ENCODE measurements at places on chromosomes 13 and 19.

DNA sequence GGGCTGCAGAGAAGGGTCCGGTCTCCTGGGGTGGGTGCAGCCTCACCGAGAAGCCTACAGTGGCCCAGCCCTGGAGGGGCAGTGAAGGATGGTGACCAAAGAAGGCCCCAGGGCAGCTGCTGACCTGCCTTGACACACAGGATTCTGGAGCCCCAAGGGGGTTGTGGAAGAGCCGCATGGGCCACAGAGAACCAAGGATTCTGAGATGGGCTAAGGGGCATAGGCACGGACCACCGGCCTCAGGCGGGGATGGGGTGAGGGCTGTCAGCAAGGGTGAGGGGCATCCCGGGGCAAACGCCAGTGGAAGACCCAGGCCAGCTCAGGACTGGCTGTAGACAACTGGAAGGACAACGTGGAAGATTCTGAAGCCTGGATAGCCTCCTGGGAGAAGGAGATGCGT, 151.6 kb downstream of the TEX29 start:
- DNase-seq = no peak

- no peak for DNase-seq
Measured at GRCh38 chr13:77810878-77811277, 107.8 kb downstream of the EDNRB start.

DNA sequence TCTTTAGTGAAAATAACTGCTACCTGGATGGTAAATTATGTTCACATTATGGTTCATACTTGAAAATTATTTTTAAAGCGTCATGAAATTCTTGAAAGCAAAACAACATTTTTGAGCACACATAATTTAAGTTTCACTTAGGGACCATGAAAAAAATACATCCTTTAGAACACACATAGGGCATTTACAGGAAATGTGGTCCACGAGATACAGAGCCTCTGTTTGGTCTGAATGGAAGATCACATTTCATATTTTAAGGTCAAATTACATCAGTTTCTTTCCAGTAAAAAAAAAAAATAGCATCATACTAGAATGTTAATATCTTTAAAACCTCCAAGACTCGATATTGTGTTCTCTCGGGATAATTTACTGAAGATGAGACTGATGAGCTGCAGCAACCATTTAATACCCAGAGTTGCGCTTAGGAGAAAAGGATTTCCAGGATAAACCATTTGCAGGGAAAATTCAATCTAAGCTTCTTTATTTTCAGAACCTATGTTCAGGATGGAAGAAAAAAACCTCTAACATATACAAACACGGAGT, 720.7 kb downstream of the DIAPH3 start:
- DNase-seq = no peak

GRCh38 chr13:38216181-38216580, 133.5 kb upstream of the UFM1 start:
- no peak for DNase-seq

DNA sequence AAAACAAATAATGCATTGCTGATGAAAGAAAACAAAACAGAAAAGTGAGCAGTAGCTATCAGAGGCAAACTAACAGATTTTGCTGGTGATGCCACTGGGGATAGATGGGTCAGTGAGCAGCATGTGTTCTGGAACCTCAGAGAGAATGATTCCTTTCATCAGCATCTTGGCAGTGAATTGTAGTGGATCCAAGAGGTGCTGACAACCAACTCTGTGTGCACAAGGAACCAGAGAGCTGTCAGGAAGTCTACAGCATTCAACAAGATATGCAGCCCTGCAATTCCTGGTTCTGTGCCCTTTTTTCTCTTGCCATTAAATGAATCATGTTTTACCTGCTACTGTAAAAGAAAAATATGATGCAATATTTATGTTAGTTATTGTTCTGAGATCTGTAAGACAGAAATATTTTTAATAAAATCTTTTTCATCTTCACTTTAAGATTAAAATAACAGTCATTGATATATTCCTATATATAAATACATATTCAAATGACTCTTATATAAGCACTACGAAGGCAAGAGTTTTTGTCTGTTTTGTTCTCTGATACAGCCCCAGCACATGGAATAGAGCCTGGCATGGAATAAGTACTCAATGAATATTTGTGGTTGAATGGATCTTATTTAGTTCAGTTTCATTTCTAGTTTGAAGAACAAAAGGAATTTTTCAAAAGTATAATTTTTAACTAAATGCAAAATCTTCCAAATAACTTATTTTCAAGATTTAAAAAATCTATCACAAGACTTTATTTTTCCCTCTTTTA, 80.8 kb downstream of the FREM2 start:
- DNase-seq = no peak

GRCh38 chr19:54209058-54209810, 8.6 kb downstream of the RPS9 start:
- no peak for DNase-seq

GRCh38 chr13:38386421-38386820, 36.8 kb downstream of the UFM1 start:
- DNase-seq = no peak

DNA sequence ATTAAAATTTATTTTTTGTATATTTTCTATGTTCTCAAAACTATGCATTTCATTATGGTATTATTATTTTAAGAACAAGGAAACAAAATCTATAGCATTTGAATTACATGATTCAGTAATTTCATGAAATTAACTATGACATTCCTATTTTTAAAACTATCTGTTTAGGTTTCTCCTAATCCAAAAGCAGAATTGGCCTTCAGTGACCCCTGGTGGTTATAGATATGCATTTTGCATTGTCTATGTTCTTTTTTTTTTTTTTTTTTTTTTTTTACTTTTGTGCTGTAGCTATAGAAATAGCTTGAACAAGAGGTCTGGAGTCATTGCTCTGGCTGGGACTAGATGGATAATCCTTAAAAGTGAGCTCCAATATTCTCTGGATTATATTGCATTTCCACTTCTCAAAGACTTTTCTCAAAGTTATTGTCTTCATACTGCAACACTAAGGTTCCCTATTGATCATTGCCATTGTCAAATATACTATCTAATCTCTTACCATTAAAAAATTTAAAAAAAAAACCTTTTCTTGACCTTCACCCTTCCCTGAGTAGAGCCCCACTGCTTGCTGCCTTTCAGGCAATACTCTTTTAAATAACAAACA, 15.9 kb upstream of the DNAJC3 start:
- DNase-seq = no peak

DNA sequence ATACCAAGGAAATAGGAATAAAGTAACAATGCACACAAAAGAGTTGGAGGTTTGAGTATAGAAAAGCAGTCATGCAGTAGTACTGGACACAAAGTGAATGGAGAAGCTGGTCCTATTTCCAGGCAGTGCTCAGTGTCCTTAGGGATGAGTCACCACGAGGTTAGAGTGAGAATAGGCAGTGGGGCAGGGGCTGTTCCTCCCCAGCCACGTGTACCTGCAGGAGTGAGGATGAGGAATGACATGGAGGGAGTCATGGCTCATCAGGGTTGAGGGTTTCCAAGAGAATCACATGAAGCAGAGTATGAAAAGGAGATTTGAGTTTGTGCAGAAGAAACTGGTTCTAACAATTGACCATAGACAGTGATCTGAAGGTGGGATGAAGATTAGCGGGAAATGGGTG, 74.8 kb upstream of the ZNF835 start:
- DNase-seq = no peak

DNA sequence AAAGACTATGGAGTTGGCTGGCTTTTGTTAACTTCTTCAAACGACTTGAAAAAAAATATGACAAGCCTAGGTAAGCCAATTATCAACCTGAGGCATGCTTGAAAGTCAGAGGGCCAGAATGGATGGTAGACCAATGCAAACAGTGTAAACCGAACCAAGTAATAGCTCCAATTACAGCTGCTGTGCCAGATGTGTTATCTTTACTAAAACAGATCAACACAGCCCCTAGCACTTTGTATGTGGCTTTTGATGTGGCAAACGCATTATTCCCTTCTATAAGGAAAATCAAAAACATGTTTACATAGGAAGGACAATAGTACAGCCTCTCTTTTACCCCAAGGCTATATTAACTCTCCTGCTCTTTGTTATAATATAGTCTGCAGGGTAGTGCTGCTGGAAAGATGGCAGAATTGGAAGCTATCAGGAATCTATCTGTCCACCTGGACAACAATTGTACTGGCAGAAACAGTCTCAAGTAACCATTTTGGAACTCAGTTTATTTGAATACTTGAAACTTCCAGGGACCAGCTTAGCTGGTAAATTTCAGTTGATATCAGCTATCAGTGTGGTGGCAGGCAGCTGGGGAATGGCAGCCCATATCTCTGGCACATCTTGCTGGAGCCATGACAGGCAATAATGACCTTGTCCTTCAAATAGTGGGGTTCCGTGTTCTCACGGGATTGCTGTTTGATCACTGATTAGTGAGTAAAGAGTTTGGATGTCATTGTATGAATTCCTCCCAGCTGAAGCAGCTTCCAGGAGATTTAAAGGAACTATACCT, 144.4 kb upstream of the WASF3 start:
- DNase-seq = no peak

DNA sequence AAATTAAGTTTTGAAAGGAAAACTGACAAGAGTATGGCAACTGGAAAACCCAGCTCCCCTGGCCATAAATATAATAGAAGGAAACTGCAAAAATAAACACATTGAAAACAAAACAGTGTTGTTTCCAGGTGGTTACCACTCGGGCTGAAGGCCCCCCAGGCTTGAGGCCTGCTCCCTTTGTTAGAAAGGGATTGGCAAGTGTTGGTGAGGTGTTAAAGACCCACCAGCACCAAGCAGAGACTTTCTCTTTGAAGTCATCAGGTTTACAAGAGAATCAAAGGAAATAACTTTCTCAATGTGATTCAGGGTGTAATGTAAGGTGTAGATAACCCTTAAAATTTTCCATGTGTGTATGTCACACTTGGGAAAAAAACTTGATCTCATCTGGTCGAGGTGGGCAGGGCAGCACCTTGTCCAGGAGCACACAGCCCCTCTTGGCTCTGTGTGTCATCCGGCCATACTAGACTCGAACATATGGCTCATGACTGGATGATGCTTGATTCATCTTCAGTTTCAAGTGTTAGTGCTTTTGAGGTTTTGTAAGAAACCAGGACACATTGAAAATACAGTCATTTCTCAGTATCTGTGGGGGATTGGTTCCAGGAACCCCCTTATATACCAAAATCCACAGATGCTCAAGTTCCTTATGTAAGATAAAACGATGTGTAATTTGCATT, 7.8 kb downstream of the ACTN4 start:
- no peak for DNase-seq

DNA sequence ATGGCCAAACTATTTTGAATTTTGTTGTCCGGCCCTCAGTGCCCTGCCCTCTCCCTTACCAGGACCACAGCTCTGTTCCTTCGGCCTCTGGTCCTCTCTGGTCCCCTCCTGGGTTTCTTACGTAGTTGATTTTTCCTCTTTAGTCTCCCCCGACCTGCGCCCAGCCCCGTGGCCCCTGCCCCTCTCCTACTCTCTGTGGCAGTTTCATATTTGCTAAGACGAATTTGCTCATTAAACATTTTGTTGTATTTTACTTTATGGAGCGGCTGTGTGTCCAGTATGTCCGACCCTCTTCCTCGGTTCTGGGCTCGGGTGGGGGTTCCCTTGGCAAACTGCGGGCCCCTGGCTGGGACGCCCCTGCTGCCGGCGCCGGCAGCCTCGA, 576 bp upstream of the EPN1 start:
- DNase-seq = no peak

- DNase-seq = no peak
Measured at GRCh38 chr13:40589285-40590109, 76.9 kb downstream of the FOXO1 start.

DNA sequence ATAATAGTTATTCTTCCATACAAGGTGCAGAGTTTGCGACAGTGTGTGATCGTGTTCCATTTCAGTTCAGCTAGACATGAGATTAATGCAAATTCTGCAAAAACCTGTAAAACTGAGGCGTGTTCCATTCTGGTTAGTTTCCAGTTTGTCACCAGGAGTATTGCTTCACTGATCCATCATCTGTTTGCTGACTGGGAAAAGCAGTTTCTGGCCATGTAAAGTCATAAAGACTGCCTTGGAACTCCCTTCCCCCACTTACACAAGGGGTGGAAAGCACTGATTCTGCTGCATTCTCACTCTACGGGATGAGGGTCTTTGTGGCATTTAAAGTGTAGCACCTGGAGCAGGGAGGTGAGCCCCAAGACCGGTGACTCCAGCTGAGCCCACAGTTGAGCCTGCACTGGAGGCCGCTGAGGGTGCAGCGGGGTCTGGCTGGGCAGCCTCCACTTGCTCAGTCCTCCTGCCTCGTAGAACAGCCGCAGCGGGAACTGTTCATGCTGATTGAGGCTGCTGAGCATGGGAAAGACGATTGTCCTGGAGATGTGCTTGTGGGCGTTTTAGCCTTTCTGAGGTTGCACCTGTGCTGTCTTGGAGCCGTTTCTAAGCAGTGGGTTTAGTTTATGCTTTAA, 2.0 kb downstream of the ZNF57 start:
- no peak for DNase-seq

DNA sequence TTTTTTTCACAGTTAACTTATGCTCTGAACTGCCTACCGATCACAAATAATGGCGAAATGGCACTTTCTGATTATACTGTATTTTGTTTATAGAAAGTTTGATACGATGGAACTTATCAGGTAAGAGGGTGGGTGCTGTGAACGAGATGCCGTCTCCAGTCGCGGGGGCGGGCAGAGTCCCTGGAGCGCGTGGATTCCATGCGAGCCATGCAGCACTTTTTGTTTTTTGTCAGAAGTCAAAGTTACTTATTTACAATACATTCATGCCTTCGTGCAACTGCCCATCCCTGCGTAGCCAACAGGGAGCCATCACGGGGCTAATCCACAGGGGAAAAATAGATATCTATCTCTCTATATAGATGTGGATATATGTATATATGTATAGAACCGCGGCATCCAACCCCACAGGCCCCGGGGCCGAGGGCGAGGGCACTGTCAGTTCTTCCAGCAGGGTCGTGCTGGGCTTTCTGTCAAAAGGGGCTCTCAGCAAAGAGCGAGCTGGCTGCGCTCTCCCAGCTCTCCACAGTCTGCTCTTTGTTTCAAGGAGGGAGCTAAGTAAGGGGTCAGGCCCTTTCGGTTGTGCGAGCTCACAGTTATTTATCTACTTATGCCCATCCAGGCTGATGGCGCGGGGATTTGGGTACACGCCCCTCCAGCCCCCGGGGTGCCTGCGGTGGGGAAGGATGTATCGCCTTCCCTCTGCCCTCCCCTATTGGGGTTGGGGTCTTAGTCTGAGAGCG, 3.4 kb downstream of the SLITRK1 start:
- DNase-seq = no peak

DNA sequence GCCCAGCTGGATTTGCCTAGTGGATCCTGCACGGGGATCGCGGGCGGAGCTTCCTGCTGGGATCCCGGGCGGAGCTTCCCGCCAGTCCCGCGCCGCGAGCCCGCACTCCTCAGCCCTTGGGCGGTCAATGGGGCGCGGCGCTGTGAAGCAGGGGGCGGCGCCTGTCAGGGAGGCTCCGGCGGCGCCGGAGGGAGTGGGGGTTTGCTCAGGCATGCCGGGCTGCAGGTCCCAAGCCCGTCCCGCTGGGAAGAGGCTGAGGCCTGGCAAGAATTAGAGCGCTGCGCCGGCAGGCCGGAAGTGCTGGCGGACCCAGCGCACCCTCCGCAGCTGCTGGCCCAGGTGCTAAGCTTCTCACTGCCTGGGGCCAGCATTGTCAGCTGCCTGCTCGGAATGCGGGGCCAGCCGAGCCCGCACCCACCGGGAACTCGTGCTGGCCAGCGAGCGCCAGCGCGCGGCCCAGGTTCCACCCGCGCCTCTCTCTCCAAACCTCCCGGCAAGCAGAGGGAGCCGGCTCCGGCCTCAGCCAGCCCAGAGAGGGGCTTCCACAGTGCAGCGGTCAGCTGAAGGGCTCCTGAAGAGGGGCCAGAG, 119.6 kb downstream of the PRR20E start:
- DNase-seq = no peak

- no peak for DNase-seq
Measured at GRCh38 chr19:48502350-48503018, 9.2 kb downstream of the LMTK3 start.

GRCh38 chr19:4717191-4717965, 6.3 kb downstream of the DPP9 start:
- DNase-seq = no peak

All from stimulated activated CD8-positive, alpha-beta memory T cell treated with anti-CD3 and anti-CD28 coated beads, Interleukin-2, amount 100 ng/mL, for 1 hour (primary cell).